ENCODE measurements at places on chromosomes 7 and 10. TPM values are rescaled to one million over a fixed set of nuclear protein-coding genes. Genes with fewer than 3 reads are reported as not detected.

- no peaks in the 10 kb centered on the region for H3K36me3 ChIP-seq
- H3K27ac ChIP-seq = no peak overlapping the region
- no peak for DNase-seq
- no peaks in the 10 kb centered on the region for H3K4me1 ChIP-seq
- no peaks in the 10 kb centered on the region for H3K27me3 ChIP-seq
These were observed 1064.1 kb upstream of the GHITM start for GRCh38 chr10:83075016-83075814.

- no peak overlapping the region for H3K27ac ChIP-seq
- H3K27me3 ChIP-seq = no peaks in the 10 kb centered on the region
- peaks cover 58% of the 10 kb centered on the region for H3K36me3 ChIP-seq
- peaks cover under 1% of the 10 kb centered on the region for H3K4me1 ChIP-seq
- no peak overlapping the region for H3K4me3 ChIP-seq
These were observed 5.9 kb upstream of the BHLHA15 start for GRCh38 chr7:98205162-98205845.

DNA sequence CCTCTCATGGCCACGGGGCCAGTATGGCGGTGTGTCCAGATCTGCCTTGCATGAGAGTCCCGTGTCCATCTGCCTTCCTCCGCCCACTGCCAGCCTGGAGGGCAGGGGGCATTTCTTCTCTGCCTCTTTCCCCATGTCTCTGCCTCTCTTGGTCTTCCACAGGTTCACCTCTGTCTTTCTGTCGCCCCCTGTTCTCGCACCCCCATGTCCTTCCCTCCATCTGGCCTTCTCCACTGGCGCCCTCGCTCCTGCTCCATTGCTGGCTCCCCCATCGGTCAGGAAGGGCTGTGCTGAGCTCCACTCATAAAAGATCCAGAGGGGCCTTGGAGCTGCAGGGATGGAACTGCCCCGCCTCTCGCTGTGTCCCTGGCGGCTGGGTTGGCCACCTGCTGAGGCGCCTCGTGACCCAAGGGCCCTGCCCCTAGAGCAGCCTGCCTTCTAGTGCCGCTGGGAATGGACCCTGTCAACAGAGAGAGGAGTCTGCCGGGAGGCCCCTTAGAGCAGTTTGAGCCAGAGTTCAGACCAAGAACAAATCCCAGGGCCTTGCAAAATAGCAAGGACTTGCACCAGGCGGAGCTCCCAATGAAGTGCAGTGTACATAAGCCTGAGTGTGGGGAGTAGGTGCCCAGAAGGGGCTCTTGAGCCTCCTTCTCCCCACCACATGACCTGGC lies 42.0 kb downstream of the GOLGA7B start:
- no peaks in the 10 kb centered on the region for H3K36me3 ChIP-seq
- DNase-seq = no peak
- no peak overlapping the region for H3K4me3 ChIP-seq
- no peaks in the 10 kb centered on the region for H3K27me3 ChIP-seq
- peaks cover 12% of the 10 kb centered on the region for H3K4me1 ChIP-seq

- H3K27ac ChIP-seq = peak overlapping the region; percentile 97
- H3K27me3 ChIP-seq = no peaks in the 10 kb centered on the region
- peak overlapping the region; percentile 97 for H3K4me3 ChIP-seq
- peaks cover 86% of the 10 kb centered on the region for H3K4me1 ChIP-seq
- DNase-seq = no peak
- peaks cover 7% of the 10 kb centered on the region for H3K36me3 ChIP-seq
These were observed 2.5 kb downstream of the GRK5 start for GRCh38 chr10:119209736-119210355.

DNA sequence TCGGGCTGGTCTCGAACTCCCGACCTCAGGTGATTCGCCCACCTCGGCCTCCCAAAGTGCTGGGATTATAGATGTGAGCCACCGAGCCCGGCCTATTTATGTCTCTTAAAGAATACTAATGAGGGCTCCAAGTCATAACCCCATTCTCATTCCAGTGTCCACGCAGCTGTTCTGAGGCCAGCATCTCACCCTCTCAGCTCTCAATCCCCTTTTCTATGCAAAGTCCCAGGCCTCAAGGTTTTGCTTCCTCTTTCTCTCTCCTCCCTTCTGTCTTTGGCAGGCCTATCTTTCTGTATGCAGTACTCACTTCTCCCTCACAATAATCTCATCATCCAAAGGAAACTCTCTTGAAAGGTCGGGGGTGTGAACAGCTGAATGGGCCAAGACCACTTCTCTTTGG lies 28.0 kb upstream of the VSIR start:
- no peaks in the 10 kb centered on the region for H3K36me3 ChIP-seq
- H3K27me3 ChIP-seq = no peaks in the 10 kb centered on the region
- H3K4me1 ChIP-seq = no peaks in the 10 kb centered on the region
- DNase-seq = no peak

DNA sequence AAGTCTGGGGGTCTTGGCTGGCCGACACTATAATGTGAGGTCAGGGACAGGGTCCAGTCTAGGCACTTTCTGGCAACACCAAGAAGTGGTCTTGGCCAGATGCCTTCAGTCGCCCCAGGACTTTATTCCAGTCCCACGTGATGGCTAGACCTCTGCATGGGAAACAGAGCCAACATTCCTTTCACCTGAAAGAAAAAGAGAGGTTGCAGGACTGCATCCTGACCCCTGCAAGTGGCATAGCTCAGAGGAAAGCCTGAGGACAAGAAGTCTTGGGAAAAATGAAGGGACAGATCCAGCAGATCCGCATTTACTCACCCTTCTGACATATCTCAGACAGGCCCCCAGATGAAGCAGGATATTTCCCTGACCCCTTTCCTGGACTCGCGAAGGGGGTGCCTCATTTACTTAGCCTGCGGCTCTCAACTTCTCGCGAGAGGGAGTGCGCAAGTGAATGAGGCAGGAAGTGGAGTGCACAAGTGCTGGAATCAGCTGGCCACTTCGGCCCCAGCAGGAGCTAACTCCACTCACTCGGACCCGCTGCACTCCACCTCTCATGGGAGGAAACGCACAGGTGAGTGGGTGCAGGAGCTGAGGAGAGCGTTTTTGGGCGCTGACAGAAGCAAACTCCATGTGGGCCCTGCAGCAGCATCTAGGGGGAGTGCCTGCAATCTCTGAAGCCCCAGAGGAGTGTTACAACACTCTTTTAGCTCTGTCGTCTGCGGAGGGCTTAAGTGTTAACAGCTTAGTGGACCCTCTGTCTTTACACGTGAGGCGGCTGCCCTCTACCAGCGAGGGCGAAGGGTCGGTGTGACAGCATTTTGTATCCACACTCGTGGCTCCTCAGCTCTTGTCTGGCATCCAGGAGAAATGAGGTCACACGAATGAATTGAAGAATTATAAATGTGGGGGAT lies 916.2 kb upstream of the GHITM start:
- H3K36me3 ChIP-seq = no peaks in the 10 kb centered on the region
- no peak overlapping the region for H3K4me3 ChIP-seq
- no peak overlapping the region for H3K27ac ChIP-seq
- H3K27me3 ChIP-seq = no peaks in the 10 kb centered on the region
- DNase-seq = no peak

- H3K36me3 ChIP-seq = no peaks in the 10 kb centered on the region
- H3K27ac ChIP-seq = no peak overlapping the region
- H3K27me3 ChIP-seq = no peaks in the 10 kb centered on the region
- peaks cover 8% of the 10 kb centered on the region for H3K4me1 ChIP-seq
These were observed 594.5 kb downstream of the SDK1 start for GRCh38 chr7:3895341-3896116.

DNA sequence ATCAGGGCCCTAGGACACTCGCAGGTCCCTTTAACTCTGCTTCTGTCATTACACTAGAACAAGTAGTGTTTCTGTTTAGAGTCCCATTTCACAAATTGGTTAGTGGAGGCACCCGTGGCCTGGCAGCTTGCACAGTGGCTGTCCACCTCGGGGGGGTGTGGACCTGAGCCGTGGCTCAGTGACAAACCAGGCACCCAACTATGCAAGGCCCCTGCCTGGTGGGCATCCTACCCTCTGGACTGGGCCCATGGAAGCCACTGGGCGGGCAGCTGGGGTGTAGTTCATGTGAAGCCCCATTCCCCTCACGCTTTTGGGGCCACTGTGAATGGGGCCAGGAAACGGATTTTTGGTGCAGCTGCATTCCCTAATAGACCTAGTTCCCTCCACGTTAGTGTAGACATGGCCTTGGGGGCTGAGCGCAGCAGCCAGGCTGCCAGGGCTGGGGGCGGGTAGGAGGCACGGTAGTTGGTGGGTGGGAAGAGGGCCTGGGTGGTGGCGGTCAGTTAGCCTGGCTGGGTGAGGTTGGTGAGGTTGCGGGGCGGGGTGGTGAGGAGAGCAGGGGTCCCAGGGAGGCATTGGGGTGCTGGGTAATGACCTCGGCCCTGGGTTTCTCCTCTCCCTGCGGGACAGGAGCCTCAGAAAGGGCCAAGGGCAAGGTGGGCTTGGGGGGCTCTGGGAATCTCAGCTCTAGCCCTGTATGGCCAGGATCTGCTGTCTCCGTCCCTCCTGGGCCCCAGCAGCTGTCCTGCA lies 18.7 kb downstream of the ZNF316 start:
- H3K4me3 ChIP-seq = no peak overlapping the region
- DNase-seq = no peak
- H3K36me3 ChIP-seq = peaks cover 46% of the 10 kb centered on the region
- H3K27me3 ChIP-seq = no peaks in the 10 kb centered on the region
- no peak overlapping the region for H3K27ac ChIP-seq

DNA sequence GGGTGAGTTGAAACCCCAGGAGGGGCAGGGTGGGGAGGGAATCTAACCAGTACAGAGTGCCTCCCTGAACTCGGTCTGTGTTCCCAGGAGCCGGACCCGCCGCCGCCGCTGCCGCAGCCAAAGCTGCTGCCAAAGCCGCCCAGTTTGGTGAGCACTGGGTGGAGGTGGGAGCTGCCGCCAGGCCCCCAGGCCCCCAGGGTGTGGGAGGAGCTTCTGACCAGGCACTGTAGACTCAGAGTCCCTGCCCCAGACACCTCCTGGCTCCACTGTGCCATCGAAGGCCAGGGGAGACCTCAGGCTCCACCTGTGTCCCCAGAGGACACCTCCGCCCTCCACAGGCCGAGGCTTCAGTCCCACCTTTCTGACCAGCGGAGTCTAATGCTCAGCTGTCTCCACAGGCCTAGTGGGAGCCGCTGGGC lies 20.4 kb upstream of the LIMK1 start:
- no peak overlapping the region for H3K27ac ChIP-seq
- no peak for DNase-seq
- peaks cover 28% of the 10 kb centered on the region for H3K36me3 ChIP-seq
- H3K4me3 ChIP-seq = no peak overlapping the region
- peaks cover 13% of the 10 kb centered on the region for H3K4me1 ChIP-seq

GRCh38 chr7:65429642-65430343 lies 56.1 kb downstream of the ZNF92 start:
- H3K27ac ChIP-seq = no peak overlapping the region
- no peaks in the 10 kb centered on the region for H3K27me3 ChIP-seq
- H3K4me3 ChIP-seq = no peak overlapping the region

DNA sequence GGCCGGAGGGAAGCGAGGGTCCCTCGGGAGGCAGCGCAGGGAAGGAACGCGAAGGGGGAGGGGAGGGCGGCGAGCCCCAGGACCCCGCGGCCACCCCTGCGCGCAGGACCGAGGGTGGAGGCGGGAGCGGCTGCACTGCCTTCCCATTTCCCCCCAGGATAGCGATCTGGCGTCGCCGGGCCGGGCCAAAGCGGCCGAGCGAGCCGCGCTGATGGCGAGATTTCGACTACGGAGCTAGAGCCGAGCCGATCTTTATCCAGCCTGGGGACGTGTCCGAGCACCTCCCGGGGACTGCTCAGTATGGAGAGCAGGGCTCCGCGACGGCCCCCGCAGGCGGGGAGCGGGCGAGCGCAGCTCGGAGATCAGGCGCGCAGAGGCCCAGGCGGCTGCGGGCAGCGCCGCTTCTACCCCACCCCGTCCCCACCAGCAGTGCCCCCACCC lies 590 bp upstream of the CRTAC1 start:
- peaks cover 97% of the 10 kb centered on the region for H3K27me3 ChIP-seq
- DNase-seq = no peak
- no peak overlapping the region for H3K27ac ChIP-seq
- H3K4me1 ChIP-seq = peaks cover 21% of the 10 kb centered on the region
- no peaks in the 10 kb centered on the region for H3K36me3 ChIP-seq

GRCh38 chr10:124288486-124288885 lies 130.2 kb downstream of the OAT start:
- no peaks in the 10 kb centered on the region for H3K36me3 ChIP-seq
- H3K27me3 ChIP-seq = no peaks in the 10 kb centered on the region
- H3K4me3 ChIP-seq = no peak overlapping the region
- no peak for DNase-seq
- no peaks in the 10 kb centered on the region for H3K4me1 ChIP-seq

DNA sequence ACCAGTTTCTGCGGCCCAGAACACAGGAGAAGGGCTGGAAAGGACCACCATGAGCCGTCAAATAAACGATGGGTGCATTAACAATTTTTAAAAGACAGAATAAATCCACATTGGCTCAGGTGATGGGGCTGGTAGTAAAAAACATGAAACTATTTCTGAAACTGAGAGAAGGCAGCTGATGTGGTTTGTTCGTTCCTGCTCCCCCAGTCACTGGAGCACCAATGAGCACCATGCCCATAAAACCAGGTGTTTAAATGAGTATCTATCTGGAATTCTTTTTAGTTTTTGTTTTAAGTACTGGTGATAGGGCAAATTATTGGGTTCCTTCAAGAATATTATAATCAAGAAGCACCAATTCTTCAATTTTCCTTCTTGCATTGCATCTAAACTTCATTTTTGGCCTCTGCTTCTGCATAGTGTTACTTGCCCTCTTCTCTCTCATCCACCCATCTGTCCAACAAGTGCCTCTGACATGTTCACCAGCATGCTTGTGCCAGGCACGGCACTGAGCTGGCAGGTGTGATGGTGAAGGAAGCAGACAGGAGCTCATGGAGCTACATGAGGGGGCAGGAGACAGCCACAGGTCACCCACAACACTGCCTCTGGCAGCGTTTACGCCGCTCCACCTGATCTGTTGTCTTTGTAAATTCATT lies 65.5 kb downstream of the LARP4B start:
- peaks cover 33% of the 10 kb centered on the region for H3K36me3 ChIP-seq
- peak overlapping the region; percentile 78 for H3K27ac ChIP-seq
- DNase-seq = no peak

Gene WNT2
- 0.14 TPM for total RNA-seq

Gene HABP2
- not detected for total RNA-seq

Gene STEAP1B
- 0.63 TPM for total RNA-seq

Gene RBAK
- total RNA-seq = 8.4 TPM

Gene NPSR1
- not detected for total RNA-seq

Gene GPR146
- 29.8 TPM for total RNA-seq

Gene ATOH7
- not detected for total RNA-seq

Gene ARHGEF35
- 0.38 TPM for total RNA-seq
